ENCODE measurements at places on chromosomes 13 and 19.

GRCh38 chr13:22201375-22201925, 530.6 kb downstream of the FGF9 start:
- DNase-seq: no peak

- no peak for DNase-seq
Observed at GRCh38 chr13:20708216-20708615, 4.7 kb downstream of the IL17D start.

GRCh38 chr13:20359335-20359734, 127.2 kb upstream of the GJB6 start:
- DNase-seq: no peak

DNA sequence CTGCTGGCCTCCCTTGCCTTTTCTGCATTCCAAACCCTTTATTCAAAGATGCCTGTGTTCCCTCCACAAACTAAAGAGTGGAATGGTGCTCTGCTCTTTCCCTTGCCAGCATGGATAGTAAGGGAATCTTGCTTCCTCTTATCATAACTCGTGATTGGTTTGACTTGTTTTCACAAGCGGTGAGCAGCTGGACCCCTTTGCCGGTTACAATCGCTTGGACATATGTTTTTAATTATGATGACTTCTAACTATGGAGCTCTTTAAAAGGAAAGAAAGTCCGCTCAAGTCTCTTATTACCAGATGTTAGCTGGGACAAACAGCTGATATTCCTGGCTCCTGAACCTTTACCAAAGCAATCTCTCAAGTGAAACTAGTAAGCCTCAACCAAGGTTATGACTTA, 1094.7 kb downstream of the UQCRFS1 start:
- DNase-seq: no peak

GRCh38 chr19:788983-789700, 8.1 kb upstream of the PTBP1 start:
- DNase-seq: no peak

GRCh38 chr13:99417201-99418102, 83.8 kb upstream of the TM9SF2 start:
- DNase-seq: no peak

- DNase-seq: no peak
Observed at GRCh38 chr13:47904891-47905290, 96.2 kb downstream of the SUCLA2 start.

GRCh38 chr13:99878921-99879610, 92.5 kb downstream of the ZIC5 start:
- no peak for DNase-seq

All from stimulated activated CD4-positive, alpha-beta T cell treated with anti-CD3 and anti-CD28 coated beads, Interleukin-15, amount 100 ng/mL, for 1 hour (primary cell).